ENCODE measurements at places on chromosomes 4 and X. TPM values are rescaled to one million over a fixed set of nuclear protein-coding genes. Genes with fewer than 3 reads are reported as not detected.

Gene AKAP14
- not detected for total RNA-seq

Gene TMPRSS11B
- total RNA-seq: not detected

Gene BGN
- 13.3 TPM for total RNA-seq

Gene FAM156A
- total RNA-seq: 11.4 TPM

Gene ENPEP
- total RNA-seq: 1.4 TPM

Gene CSAG1
- total RNA-seq: not detected

Gene NEIL3
- not detected for total RNA-seq

Gene ZNF275
- 13.3 TPM for total RNA-seq

GRCh38 chr4:182042945-182043344 is 200.3 kb upstream of the TENM3 start:
- no peaks in the 10 kb centered on the region for H3K36me3 ChIP-seq
- no peak for DNase-seq
- H3K4me1 ChIP-seq: no peaks in the 10 kb centered on the region

GRCh38 chr4:150141756-150142155 is 63.5 kb downstream of the DCLK2 start:
- H3K36me3 ChIP-seq: no peaks in the 10 kb centered on the region
- H3K4me1 ChIP-seq: no peaks in the 10 kb centered on the region
- no peak for DNase-seq
- H3K27me3 ChIP-seq: no peaks in the 10 kb centered on the region
- H3K27ac ChIP-seq: peak overlapping the region; percentile 54

DNA sequence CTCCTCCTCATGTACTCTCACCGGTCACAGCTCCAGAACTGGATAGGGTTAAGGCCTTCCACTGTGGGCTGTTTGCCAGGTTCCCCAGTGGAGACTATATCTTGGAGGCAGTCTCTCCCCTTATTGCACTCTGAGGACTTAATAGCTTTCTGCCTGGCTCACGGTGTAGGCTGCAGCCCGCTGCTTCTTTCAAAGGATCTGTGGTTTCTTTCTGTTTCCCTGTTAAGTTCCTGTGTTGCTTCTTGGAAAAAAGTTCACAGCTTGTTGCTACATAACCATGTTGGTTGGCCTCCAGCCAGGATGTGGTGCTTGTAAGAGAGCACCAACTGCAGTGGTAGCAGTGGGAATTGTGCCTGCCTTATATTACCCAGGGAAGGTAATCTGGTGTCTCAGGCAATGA is 24.9 kb upstream of the ZDHHC15 start:
- peak overlapping the region; percentile 42 for H3K27ac ChIP-seq
- H3K36me3 ChIP-seq: no peaks in the 10 kb centered on the region
- H3K27me3 ChIP-seq: no peaks in the 10 kb centered on the region
- H3K4me3 ChIP-seq: no peak overlapping the region
- peaks cover 4% of the 10 kb centered on the region for H3K4me1 ChIP-seq

- no peak overlapping the region for H3K4me3 ChIP-seq
- no peaks in the 10 kb centered on the region for H3K36me3 ChIP-seq
- H3K4me1 ChIP-seq: peaks cover 11% of the 10 kb centered on the region
- DNase-seq: no peak
- no peaks in the 10 kb centered on the region for H3K27me3 ChIP-seq
These were observed 86.8 kb downstream of the ZNF718 start for GRCh38 chr4:211033-211511.

DNA sequence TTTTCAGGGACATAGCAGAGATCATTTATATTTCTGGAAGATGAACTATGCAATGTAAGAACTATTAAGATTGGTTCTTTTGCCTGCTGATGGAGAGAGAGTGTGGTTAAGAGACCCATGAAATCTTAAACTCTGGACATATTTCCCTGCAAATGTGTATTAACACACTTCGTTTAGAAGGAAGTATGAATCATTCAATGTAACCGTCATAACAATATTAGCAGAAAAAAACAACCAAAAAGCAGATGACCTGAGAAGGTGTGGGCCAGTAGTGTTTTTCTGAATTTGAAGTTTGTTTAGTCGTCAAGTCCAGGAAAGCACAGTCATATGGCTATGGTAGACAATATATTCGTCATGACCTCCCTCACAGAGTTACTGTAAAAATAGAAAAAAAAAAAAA is 2.5 kb upstream of the TMPRSS11D start:
- H3K27ac ChIP-seq: no peak overlapping the region
- no peaks in the 10 kb centered on the region for H3K36me3 ChIP-seq
- H3K4me3 ChIP-seq: no peak overlapping the region
- no peak for DNase-seq

DNA sequence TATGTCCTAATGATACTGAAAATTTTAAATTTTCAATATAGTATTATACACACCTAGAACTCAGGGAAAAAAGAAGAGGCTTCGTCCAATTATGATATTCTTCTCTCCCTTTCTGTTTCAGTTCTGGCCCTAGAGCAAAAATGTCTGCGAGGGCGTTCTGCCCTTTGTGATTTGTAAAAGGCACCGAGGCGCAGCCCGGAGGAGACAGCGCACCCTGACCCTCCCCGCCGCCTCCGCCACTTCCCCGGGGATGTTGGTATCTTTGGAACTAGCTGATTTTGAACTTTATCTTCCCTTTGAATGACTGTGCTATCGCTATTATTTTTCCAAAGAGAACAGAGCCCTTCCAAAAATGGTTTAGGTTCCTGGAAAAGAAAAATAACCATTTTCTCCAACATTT is 173.2 kb upstream of the FAM9B start:
- H3K27me3 ChIP-seq: no peaks in the 10 kb centered on the region
- no peaks in the 10 kb centered on the region for H3K4me1 ChIP-seq
- H3K4me3 ChIP-seq: no peak overlapping the region
- no peak for DNase-seq
- no peak overlapping the region for H3K27ac ChIP-seq
- H3K36me3 ChIP-seq: no peaks in the 10 kb centered on the region

- H3K4me3 ChIP-seq: peak overlapping the region; percentile 36
- H3K36me3 ChIP-seq: no peaks in the 10 kb centered on the region
- DNase-seq: no peak
- H3K4me1 ChIP-seq: peaks cover 14% of the 10 kb centered on the region
These were observed 493 bp upstream of the UCHL1 start for GRCh38 chr4:41256131-41256739.

DNA sequence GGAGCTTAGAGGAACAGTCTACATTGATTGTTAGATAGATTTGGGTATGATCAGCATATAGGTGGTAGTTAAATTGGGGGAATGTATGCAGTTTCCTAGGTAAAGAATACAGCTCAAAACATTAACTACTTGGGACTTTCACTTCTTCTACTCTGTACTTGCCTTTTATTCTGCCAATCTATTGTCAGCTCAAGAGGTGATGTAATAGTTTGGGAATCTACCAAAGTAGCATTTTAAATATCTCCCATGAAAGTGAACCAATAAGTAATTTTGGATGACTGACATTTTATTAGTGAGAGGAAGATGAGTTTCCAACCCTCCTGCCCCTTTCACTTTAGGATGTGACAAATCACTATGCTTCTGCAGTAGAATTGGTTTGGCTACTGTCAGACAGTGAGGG is 43.4 kb downstream of the NUDT6 start:
- no peaks in the 10 kb centered on the region for H3K27me3 ChIP-seq

DNA sequence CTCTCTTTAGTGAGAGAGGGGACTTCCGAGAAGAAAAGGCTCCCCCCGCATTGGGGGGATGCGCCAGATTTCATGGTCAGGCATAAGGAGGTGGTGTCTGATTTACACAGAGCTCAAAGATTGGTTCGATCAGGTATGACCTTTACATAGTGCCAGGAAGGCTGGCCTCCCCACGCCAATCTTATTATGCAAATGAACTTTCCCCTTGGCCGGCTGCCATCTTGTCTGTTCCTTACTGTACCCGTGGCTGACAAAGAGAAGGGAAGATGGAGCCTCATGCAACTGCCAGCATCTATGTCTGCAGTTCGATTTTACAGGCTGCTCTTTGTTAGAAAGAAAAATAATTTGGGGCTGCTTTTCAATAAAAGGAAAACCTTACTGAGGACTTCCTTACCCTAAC is 197.2 kb downstream of the GPM6A start:
- H3K4me1 ChIP-seq: no peaks in the 10 kb centered on the region
- no peaks in the 10 kb centered on the region for H3K36me3 ChIP-seq
- no peak overlapping the region for H3K4me3 ChIP-seq
- no peak overlapping the region for H3K27ac ChIP-seq

- no peak overlapping the region for H3K27ac ChIP-seq
- H3K4me3 ChIP-seq: no peak overlapping the region
- no peak for DNase-seq
- H3K4me1 ChIP-seq: peaks cover 18% of the 10 kb centered on the region
These were observed 82.5 kb downstream of the GATB start for GRCh38 chr4:151678048-151678872.

DNA sequence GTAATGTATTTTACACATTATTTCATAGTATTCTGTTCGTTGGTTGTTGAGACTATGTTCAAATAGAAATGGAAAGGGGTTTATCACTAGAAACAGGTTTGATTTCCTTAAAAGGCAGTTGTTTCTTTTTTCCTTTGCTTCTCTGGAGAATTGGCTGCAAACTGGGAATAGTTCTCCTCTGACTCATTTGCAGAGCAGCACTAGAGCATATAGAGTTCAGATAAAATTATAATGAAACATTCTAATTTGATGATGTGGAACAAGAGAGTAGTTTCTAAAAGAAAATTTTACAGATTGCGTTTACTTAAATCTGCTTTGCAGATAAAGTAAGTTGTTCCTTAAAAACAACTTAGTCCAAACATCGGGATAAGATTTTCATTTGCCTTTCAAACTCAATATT is 29.7 kb downstream of the SYNPO2 start:
- no peak overlapping the region for H3K4me3 ChIP-seq
- H3K36me3 ChIP-seq: no peaks in the 10 kb centered on the region
- no peaks in the 10 kb centered on the region for H3K27me3 ChIP-seq
- H3K27ac ChIP-seq: peak overlapping the region; percentile 90
- DNase-seq: no peak

GRCh38 chr4:53514509-53514908 is 76.8 kb downstream of the LNX1 start:
- no peak overlapping the region for H3K27ac ChIP-seq
- no peaks in the 10 kb centered on the region for H3K36me3 ChIP-seq
- no peaks in the 10 kb centered on the region for H3K27me3 ChIP-seq
- no peaks in the 10 kb centered on the region for H3K4me1 ChIP-seq
- DNase-seq: no peak

- H3K36me3 ChIP-seq: no peaks in the 10 kb centered on the region
- no peak for DNase-seq
- no peak overlapping the region for H3K4me3 ChIP-seq
- no peak overlapping the region for H3K27ac ChIP-seq
- H3K27me3 ChIP-seq: no peaks in the 10 kb centered on the region
These were observed 34.1 kb downstream of the CNKSR2 start for GRCh38 chrX:21408307-21408706.

GRCh38 chr4:102832667-102833066 is 5.3 kb upstream of the UBE2D3 start:
- no peaks in the 10 kb centered on the region for H3K36me3 ChIP-seq
- H3K27ac ChIP-seq: no peak overlapping the region
- peaks cover 4% of the 10 kb centered on the region for H3K4me1 ChIP-seq
- DNase-seq: no peak
- H3K27me3 ChIP-seq: no peaks in the 10 kb centered on the region

DNA sequence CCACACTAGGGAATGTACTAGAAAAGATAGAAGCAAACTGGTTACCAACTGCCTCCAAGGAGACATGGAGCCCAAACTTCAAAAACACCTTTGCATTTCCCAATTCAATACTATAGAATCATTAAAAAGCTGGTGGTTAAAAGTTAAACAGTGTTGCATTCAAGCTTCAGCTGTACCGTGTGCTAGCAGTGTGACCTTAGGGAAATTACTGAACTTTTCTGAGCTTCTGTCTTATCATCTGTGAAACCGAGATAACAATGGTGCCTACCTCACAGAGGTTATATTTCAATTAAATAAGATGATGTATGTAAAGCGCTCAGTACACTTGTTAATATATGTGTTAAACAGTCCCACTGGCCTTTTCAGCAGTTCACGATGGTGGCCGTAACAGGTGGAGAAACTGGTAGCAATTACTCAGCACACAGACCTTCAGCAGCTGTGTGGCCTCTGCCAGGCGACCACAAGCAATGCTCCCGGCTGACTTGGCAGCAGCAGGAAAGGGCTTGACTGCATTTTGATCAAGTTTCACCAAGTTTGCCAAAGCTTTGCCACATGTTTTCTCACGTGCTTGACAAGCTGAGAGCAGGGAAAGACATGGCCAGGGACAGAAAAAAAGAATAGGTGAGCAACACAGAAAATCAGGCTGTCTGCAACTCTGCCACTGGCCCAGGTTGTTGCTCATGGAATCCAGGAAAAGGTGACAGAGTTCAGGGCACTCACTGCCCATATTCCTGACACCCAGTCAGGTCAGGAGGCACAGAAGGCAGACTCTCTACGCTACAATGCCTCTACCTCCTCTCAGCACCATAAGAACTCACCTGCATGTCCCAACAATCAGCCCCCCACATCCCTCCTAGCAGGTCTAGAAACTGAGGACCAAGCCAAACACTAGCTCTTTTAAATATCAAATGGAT is 72.1 kb downstream of the PARM1 start:
- no peaks in the 10 kb centered on the region for H3K27me3 ChIP-seq
- no peak overlapping the region for H3K27ac ChIP-seq
- H3K4me3 ChIP-seq: no peak overlapping the region

- no peak overlapping the region for H3K4me3 ChIP-seq
- H3K4me1 ChIP-seq: peaks cover 10% of the 10 kb centered on the region
- no peaks in the 10 kb centered on the region for H3K27me3 ChIP-seq
- H3K27ac ChIP-seq: no peak overlapping the region
- DNase-seq: peak; percentile 64
These were observed 43.1 kb upstream of the MXD4 start for GRCh38 chr4:2304877-2305561.

- peaks cover 6% of the 10 kb centered on the region for H3K27me3 ChIP-seq
- DNase-seq: no peak
- no peak overlapping the region for H3K27ac ChIP-seq
- no peak overlapping the region for H3K4me3 ChIP-seq
These were observed 48.5 kb downstream of the C4orf50 start for GRCh38 chr4:5969777-5970176.

- H3K27ac ChIP-seq: no peak overlapping the region
- no peaks in the 10 kb centered on the region for H3K36me3 ChIP-seq
- no peak overlapping the region for H3K4me3 ChIP-seq
These were observed 449.1 kb downstream of the BCOR start for GRCh38 chrX:39648548-39649254.

- DNase-seq: no peak
- H3K27ac ChIP-seq: no peak within 1 kb of the TSS
- H3K27me3 ChIP-seq: peaks cover 81% of the 10 kb centered on the region
These were observed at the start of gene GRID2 for GRCh38 chr4:92303621-92304027. Gene GRID2 (plus strand): TSS chr4:92303966.

- no peaks in the 10 kb centered on the region for H3K36me3 ChIP-seq
- H3K27ac ChIP-seq: no peak overlapping the region
- no peak for DNase-seq
- H3K4me1 ChIP-seq: no peaks in the 10 kb centered on the region
These were observed 1.9 kb downstream of the ENPP6 start for GRCh38 chr4:184215709-184216328.

All from sigmoid colon (tissue), 7 donors.